ENCODE measurements at places on chromosomes 7 and 10.

DNA sequence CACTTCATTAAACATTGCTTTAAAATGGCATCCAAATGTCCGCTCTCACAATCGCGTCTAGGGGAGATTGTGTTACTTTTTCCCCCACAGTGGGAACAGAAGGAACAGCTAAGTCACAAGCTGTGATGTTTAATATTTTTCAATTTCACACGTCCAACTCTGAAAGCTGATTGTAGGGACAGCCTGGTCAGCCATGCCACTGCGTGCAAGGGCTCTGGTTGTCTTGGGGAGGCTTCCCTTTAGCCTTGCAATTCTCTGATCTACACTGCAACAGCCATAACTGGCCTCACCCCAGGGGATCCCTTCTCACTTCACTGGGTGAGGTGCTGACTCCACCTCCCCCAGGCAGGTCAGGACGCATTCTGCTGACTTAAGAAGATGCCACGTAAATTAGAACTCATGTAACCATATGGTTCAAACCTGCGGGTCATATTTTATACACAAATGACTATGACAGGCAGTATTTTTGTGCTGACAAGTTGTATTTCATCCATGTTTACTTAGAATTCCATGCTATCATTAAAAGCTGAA lies 425.2 kb upstream of the NFE2L3 start:
- no peak for DNase-seq

- DNase-seq = peak; percentile 37
Observed at GRCh38 chr10:71045204-71045809, 156.9 kb upstream of the PCBD1 start.

DNA sequence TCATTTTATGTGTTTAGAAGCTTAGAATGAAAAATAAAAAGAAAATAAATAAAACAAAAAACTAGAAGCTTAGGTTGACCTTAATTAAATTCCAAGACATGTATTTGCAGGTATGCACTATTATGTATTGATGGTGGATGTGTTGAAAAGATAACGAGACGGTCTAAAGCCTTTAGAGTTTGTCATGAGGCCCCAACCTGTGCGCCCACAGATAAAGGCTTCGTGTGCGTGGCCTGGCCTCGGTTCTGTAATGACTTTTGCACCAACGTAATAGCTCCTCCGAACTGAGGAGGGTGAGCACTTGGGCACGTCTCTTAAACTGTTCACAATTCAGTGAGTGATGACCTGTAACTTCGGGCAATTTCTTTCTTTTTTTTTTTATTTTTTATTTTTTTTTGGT lies 43.7 kb upstream of the NCAPG2 start:
- DNase-seq = no peak

- no peak for DNase-seq
Observed at GRCh38 chr7:37113661-37114355, 334.9 kb downstream of the ELMO1 start.

GRCh38 chr7:14381936-14382335 lies 392.5 kb upstream of the ETV1 start:
- DNase-seq = no peak

GRCh38 chr7:121273467-121274167 lies 55.2 kb upstream of the WNT16 start:
- no peak for DNase-seq

GRCh38 chr7:23963461-23964165 lies 253.6 kb downstream of the STK31 start:
- no peak for DNase-seq

GRCh38 chr10:1659221-1659791 lies 78.0 kb downstream of the ADARB2 start:
- peak; percentile 38 for DNase-seq

Data from globus pallidus (tissue), 1 donor.